Activated CD4-positive, CD25-positive, alpha-beta regulatory T cell (primary cell): ENCODE measurements at places on chromosomes 1 and 21.
A peak's percentile ranks its signal among the peaks of the same experiment; 100 is the strongest.

DNA sequence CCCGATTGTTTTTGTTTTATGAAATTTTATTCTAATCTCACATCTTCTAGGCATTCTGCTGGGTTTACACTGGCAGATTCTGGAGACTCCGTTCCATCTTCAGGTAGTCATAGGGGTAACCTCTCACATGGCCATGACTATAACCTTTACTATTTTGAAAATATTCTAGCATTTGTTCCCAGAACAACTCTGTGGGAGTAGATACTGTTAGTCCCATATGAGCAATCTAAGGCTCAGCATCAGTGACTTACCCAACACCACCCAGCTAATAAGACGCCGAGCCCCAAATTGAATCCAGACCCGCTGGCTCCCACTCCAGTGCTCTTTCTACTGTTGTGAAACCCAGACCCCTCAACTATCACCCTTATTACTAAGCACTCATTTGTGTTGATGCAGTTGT lies 9.8 kb downstream of the ADAMTS4 start:
- no peak for DNase-seq

DNA sequence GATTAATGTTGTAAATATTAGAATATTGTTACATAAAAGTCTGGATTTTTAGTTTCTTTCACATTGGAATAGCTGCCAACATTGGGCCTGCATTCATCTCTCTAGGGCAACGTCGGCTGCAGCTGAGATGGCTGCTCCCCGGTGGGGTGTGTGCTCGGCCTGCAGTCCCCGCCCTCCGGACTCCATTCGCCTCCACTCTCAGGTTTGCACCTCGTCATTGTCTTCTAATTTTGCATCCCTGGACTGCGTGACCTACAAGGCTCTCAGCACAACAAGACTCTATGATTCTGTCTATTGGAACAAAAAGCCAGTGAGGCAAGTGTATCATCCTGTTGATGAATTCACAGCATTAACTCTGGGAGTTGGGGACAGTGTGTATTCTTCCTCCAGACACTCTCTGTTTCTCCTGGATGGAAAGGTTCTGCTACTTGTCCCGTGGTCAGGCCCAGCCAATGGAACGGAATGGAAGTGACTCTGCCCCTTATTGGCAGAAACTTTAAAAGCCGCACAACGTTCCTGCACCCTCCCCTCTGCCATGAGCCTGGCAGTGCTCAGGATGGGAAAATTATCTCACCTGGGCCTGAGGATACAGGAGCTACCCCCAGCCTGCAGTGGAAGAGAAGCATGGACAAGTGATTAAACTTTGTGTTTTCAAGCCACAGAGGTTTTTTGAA lies 105.0 kb upstream of the SAMD11 start:
- no peak for DNase-seq

- DNase-seq, result peak; percentile 27
Observed at GRCh38 chr1:30911059-30911954, 2.7 kb upstream of the SDC3 start.

DNA sequence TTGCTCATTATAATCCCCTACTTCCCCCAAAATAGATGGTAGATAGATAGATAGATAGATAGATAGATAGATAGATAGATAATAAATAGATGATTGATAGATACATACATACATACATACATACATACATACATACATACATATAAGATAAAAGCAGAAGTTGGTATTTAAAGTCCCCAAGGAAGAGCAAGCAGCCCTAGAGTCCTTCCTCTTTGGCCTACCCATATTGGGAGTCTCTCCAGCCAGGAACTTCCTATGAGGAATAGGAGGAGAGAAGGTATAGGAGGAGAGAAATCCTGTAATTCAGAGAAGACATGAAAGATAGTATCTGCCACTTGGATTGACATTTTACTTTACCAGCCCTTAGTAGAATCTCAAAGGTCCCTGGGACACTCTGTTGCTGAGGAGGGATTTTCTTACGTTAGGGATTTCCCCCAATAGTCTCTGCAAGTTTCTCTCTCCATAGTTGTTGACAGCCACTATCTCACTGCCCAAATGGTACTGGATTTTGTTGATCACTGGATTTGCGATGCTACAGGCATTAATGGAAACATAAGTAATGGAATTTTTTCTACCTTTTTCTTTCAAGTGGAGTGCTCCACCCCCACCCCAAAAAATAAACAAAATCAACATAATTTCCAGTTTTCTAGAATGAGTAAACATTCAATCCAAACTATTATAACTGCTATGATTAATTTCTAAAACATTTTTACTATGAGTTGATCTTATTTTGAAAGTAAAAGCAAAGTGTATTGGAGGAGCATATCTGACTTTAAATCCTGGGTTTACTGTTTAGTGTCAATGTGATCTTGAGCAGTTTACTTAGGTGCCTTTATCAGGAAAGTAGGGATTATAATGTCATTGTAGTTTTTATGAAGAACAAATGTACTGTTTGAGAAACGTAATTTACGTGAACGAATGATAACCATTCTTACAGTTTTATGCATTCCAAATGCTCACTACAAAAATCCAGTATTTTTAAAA lies 93.2 kb upstream of the TNFSF4 start:
- no peak for DNase-seq

GRCh38 chr1:11030865-11031264 lies 16.2 kb downstream of the MASP2 start:
- no peak for DNase-seq

DNA sequence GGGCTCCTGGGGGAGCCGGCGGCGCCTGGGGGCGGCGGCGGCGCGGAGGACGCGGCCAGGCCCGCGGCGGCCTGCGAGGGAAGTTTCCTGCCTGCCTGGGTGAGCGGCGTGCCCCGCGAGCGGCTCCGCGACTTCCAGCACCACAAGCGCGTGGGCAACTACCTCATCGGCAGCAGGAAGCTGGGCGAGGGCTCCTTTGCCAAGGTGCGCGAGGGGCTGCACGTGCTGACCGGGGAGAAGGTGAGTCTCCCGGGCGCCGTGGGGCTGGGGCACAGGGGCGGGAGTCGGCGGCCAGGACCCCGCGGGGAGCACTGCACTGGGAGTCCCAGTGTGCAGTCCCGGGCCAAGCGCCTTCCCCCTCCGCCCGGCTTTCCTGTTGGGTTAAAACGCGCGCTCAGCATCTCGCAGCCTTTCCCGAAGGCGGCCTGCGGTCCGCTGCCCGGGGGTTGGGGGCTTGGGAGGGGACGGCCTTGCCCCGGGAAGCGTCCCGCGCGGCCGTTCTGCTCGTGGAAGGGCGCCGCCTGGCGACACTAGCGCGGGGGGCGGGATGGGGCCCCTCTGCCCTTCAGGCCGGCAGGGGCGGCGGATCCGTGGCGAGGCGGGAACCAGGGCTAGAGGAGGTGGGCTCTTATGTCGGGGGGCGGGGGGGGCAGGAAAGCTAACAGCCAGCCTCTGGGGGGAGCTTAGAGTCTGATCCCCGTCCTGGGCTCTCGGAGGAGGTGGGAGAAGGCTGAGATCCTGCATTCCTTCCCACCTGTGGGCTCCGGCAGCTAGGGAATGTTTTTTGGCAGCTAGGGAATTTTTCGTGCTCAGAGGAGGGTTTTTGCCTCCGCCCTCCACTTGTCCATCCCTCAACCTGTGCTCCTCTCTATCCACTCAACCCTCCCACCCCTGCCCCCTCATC lies 1.1 kb downstream of the HUNK start:
- DNase-seq, result no peak

- no peak for DNase-seq
Observed at GRCh38 chr1:243421784-243422183, 165.9 kb downstream of the SDCCAG8 start.
